ENCODE measurements at places on chromosomes 2 and 18.

GRCh38 chr2:23235292-23235691 lies 149.7 kb upstream of the KLHL29 start:
- DNase-seq: no peak

DNA sequence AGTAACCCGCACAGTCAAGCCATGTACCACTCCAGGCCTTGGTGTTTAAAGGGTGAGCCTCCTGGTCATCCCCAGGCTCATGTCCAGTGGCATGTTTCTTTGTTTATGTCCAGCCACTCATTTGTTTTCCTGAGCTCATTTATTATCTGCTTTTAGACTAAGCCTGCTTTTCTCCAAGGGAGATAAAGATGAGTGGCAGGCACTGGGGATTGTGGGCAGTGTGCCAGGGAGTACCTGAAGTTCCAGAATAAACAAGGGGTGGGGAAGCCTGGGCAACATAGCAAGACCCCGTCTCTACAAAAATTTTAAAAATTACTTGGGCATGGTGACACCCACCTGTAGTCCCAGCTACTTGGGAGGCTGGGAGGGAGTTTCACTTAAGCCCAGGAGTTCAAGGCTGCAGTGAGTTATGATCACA lies 1.9 kb downstream of the ANXA4 start:
- DNase-seq: no peak

DNA sequence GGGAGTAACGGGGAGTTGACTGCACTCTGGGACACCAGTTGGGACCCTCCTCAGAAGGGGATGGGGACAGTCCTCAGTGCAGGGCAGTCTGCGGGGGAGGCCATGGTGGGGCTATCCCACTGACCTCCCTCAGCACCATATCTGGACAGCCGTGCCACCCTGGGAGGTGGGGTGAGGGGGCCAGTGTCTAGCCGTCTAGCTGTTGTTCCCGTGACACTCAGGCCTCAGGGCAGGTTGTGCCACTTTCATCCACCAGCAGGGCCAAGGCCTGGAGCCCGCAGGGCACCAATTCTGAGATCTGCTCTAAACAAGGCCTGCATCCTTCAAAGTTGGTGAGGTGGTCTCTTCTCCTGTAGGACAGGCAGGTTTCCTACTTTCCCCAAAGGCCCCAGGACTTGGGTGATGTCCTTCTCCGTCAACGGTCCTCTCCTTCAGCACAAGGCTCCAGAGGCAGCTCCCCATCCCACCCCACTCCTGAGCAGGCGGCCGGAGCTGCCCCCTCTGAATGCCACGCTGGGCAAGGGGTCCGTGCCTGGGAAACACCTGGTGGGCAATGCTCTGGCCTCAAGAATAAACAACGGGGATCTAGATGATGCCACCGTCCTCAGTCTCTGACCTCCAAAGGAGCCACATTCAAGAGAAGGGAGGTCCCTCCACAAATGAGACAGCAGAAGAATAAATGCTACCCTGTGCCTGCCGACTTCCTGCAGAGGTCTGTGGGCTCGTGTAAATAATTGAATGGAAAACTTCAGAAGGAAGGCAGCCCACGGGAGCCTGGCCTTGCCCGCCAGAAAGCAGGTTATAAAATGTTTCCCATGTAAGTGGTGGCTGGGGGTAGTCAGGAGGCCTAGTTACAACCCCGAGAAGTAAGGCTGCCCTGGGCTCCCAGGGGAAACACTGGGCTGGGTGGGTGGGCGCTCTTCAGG lies 42.8 kb upstream of the PTMA start:
- DNase-seq: no peak

DNA sequence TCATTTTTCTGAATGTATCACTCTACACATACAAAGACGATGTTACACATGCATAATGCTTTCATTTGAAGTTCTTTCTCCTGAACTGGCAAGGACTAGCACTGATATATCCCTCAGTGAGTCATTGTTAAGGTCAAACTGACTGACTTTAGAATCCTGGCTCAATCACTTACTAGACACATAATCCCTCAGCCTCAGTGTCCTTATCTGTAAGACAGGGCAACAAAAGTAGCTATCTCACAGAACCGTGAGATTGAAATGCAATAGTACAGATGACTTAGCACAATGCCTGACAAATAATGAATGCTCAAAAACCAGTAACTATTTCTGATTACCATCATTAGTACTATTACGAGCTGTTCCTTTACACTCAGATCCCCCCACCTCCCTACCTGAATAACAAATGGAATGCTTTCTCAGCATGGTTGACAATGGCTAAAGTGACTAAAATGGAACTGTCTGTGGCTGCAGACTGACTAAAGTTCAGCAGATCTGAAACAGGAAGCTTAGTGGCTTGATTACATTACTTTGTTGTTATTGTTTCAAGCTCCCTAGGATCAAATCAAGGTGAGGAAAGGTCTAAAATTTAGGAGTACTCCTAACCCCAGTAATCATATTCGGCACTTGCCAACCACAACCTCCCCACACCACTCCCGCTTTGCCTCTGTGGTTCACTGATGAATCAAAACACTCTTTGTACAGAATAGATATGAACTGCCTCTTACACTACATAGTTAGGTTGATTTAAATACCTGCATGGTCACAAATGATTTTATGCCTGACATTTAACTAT lies 35.8 kb upstream of the CACNB4 start:
- DNase-seq: no peak

- DNase-seq: no peak
Measured at GRCh38 chr2:64972426-64972825, 16.8 kb upstream of the SLC1A4 start.

DNA sequence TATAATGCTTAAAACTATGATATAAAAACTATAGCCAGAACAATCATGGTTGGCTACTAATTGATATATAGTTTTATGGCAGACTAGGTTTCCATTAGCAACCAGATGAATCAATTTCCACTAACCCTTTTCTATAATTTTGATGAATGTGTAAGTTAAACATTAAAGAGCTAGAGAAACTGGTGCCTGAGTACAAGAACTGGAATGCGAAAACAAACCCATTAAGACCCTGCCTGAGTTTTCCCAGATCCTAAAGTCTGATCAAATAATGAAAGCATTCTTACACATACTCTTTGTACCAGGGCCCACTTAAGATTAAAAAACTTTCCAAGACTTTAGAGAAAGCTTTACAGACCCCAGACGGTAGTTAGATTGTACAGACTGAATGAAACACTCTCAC lies 21.3 kb downstream of the MRPL19 start:
- DNase-seq: no peak

GRCh38 chr2:240806459-240806858 lies 13.6 kb downstream of the KIF1A start:
- no peak for DNase-seq

DNA sequence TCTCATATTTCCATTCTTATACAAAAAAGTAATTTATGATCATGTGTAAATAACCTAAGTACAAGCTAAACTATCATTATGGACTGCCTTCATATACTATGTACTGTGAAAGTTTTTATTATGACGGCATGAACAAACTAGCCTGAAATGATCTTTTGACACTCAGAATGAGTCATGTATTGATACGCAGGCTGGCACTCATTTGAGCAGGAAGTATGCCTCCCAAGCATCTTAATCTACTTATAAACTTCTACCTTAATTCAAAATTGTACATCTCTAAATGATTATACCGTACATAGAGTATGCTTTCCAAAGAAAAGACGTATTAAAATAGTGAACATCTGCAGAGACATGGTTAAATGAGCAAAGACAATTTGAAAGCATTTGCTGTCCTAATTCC lies 207.1 kb upstream of the SPOPL start:
- DNase-seq: no peak

Measured in neural crest cell (in vitro differentiated cells).